Endothelial cell (in vitro differentiated cells): ENCODE measurements at places on chromosomes 12 and 14. TPM values are rescaled to one million over a fixed set of nuclear protein-coding genes. Genes with fewer than 3 reads are reported as not detected.

DNA sequence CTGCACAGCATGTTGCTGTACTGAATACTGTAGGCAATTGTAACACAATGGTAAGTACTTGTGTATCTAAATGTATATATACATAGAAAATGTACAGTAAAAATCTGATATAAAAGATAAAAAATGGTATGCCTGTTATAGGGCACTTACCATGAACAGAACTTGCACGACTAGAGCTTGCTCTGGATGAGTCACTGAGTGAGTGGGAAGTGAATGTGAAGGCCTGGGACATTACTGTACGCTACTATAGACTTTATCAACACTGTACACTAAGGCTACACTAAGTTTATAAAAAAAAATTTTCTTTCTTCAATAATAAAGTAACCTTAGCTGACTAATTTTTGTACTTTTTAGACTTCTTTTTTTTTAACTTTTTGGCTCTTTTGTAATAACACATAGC lies 24.2 kb upstream of the NEDD1 start:
- no peak for DNase-seq
- no peaks in the 10 kb centered on the region for H3K27me3 ChIP-seq
- no peak overlapping the region for H3K27ac ChIP-seq
- no peaks in the 10 kb centered on the region for H3K4me1 ChIP-seq

Gene SIRT4
- total RNA-seq: 1.8 TPM

DNA sequence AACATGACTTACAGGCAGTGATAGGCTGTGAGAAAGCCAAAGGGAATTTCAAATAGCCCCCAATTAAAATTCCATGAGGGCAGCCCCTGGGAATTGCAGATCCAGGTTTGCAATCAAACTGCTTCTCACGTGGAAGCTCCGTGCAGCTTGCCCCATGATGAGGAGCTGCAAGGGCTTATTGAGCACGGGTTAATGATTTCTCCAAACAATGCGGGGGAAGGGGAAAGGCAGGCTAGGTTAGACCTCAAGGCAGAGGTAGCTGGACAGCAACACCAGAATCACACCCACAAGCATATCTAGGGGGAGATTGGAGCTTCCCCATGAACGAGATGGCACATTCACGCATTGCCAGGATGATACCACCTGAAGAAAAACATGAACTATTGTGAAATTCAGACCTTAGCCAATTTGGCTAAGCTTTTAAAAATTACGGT lies 5.0 kb upstream of the DUSP6 start:
- H3K4me1 ChIP-seq: peaks cover 33% of the 10 kb centered on the region
- no peak overlapping the region for H3K4me3 ChIP-seq
- no peak for DNase-seq
- no peak overlapping the region for H3K27ac ChIP-seq
- peaks cover 8% of the 10 kb centered on the region for H3K36me3 ChIP-seq

DNA sequence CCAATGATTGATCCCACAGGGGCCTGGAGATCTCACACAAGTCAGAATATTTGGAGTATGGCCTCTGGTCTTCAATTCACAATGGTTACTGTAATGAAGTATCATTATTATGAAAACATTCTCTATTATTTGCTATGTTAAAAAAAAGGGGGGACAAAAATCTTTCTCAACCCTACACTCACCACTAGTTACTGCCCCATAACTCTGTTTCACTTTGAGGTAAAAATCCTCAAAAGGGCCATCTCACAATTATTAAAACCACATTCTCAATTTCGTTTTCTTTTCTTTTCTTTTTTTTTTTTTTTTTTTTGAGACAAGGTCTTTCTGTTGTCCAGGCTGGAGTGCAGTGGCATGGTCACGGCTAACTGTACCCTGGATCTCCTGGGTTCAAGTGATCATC lies 59.6 kb upstream of the KCNC2 start:
- no peak overlapping the region for H3K4me3 ChIP-seq
- no peak for DNase-seq
- no peak overlapping the region for H3K27ac ChIP-seq
- H3K36me3 ChIP-seq: no peaks in the 10 kb centered on the region
- peaks cover 1% of the 10 kb centered on the region for H3K27me3 ChIP-seq
- no peaks in the 10 kb centered on the region for H3K4me1 ChIP-seq

DNA sequence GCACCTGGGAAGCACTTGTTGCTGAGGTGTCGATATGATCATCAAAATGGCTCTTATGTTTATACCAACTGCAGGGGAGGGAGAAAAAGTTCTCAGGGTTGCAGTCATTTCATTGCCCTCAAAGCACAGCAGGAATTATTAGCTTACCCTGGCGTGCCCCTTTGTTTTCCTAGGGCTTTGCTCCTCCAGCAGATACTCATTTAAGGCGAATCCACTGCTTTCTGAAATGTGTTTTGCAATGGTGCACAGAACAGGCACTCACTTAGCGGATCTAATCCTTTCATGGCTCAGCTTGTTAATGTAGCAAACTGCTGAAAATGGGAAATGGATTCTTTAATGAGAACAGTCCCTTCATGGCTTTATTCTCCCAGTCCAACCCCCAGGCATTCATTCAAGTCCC lies 76.7 kb downstream of the NKX2-1 start:
- peaks cover 48% of the 10 kb centered on the region for H3K4me1 ChIP-seq
- peaks cover 2% of the 10 kb centered on the region for H3K27me3 ChIP-seq
- H3K27ac ChIP-seq: no peak overlapping the region
- no peaks in the 10 kb centered on the region for H3K36me3 ChIP-seq
- no peak overlapping the region for H3K4me3 ChIP-seq

DNA sequence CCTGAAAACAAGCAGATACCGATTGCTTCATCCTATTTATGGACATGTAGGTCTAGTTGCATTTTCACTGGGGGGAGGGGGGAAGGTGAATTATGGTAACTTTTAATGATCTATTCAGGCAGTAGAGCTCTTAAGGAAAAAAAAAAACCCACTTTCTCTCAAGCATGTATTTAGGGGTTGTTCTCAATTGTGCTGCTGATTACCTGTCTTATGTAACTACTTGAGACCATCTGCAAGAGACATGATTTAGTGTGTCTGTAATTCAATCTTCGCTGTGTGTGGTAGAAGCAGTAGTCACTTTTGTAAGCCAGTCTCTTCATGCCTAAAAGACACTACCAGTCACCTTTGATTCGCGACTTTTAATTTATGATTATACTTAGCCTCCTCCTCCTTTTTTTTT lies 8.9 kb downstream of the CALM1 start:
- H3K27me3 ChIP-seq: peaks cover 1% of the 10 kb centered on the region
- peaks cover 20% of the 10 kb centered on the region for H3K4me1 ChIP-seq
- no peak overlapping the region for H3K27ac ChIP-seq
- H3K36me3 ChIP-seq: peaks cover 51% of the 10 kb centered on the region
- DNase-seq: no peak

- DNase-seq: peak; percentile 28
- no peak overlapping the region for H3K4me3 ChIP-seq
- no peaks in the 10 kb centered on the region for H3K27me3 ChIP-seq
- peaks cover 2% of the 10 kb centered on the region for H3K4me1 ChIP-seq
Measured at GRCh38 chr12:30806989-30807694, 52.4 kb upstream of the CAPRIN2 start.

Gene EID3
- total RNA-seq: 2.2 TPM

Gene PAPLN
- 1.1 TPM for total RNA-seq

GRCh38 chr12:98228683-98229539 lies 286.5 kb upstream of the TMPO start:
- no peak for DNase-seq
- H3K36me3 ChIP-seq: no peaks in the 10 kb centered on the region
- no peaks in the 10 kb centered on the region for H3K4me1 ChIP-seq
- no peaks in the 10 kb centered on the region for H3K27me3 ChIP-seq

GRCh38 chr12:127393896-127394295 lies 873.1 kb upstream of the TMEM132C start:
- H3K36me3 ChIP-seq: peaks cover 7% of the 10 kb centered on the region
- H3K4me1 ChIP-seq: no peaks in the 10 kb centered on the region
- no peak overlapping the region for H3K4me3 ChIP-seq
- no peak overlapping the region for H3K27ac ChIP-seq
- H3K27me3 ChIP-seq: no peaks in the 10 kb centered on the region
- DNase-seq: no peak

Gene FAM90A1
- not detected for total RNA-seq

Gene GON7
- total RNA-seq: 15.5 TPM

- peak overlapping the region; percentile 39 for H3K4me3 ChIP-seq
- no peak for DNase-seq
- peaks cover 4% of the 10 kb centered on the region for H3K27me3 ChIP-seq
- H3K27ac ChIP-seq: no peak overlapping the region
- no peaks in the 10 kb centered on the region for H3K4me1 ChIP-seq
Measured at GRCh38 chr12:128698301-128698972, 125.3 kb downstream of the SLC15A4 start.
